Lung (tissue), 17 donors: ENCODE measurements at places on chromosomes 2 and 18.
A peak's percentile ranks its signal among the peaks of the same experiment; 100 is the strongest.

DNA sequence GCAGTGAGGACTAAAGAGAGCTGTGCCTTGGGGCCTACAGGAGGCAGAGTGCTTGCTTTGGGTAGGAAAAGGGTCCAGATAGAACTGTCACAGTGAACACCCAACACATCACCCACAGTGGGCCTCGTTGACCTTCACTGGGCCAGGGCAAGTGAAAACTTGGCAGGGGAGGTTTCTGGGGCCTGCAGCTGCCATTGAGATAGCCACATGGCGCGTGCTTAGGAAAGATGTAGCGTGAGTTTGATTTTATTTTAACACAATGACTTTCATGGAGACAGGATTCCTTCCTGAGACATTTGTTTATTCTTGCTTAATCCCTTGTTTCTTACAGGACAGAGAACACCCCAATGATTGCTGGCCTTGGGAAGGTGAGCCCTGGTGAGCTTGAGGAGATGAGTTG is 9.3 kb upstream of the ESPNL start:
- DNase-seq, result no peak

DNA sequence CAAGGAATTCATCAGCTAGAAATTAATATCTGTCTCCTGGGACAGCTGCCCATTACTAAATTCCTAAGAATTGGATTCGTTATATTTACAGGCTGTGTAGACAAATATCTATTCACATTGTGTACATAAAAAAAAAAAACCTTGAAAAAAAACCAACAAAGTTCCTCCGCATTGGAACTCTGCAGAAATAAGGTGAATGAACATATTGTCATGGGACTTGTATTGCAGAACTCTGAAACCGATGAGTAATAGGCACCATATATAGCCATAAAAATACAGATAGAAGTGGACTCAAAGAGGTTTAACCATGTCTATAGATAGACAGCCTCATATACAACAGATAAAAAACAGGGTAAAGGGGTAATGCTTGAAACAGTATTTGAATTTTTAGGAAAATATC is 909.9 kb upstream of the CHAC2 start:
- DNase-seq, result no peak

GRCh38 chr2:176079831-176080539 is 3.8 kb downstream of the EVX2 start:
- peak; percentile 80 for DNase-seq

GRCh38 chr2:168992026-168992425 is 39.1 kb downstream of the ABCB11 start:
- no peak for DNase-seq

DNA sequence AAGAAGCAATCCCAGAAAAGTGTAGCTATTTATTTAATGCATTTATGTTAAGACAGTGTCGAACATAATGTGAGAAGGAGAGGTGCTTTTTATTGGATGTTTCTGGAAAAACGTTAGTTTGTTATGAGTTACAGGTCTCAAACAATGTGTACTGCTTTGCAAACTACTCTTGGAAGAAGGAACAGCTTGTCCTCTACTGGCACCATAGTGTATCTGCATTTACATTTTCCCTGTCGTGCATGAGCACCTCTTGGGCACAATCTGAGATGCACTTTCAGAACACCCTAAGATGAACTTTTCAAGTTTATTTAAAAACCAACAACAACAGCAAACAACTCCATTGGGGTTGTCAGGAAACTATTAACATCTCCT is 22.8 kb downstream of the CCNYL1 start:
- peak; percentile 42 for DNase-seq

GRCh38 chr2:47002480-47003381 is 87.1 kb upstream of the MCFD2 start:
- peak; percentile 81 for DNase-seq

GRCh38 chr18:76495435-76496193 is 572 bp upstream of the ZNF516 start:
- peak; percentile 73 for DNase-seq

GRCh38 chr2:35526741-35527140 is 828.8 kb upstream of the CRIM1 start:
- peak; percentile 10 for DNase-seq

DNA sequence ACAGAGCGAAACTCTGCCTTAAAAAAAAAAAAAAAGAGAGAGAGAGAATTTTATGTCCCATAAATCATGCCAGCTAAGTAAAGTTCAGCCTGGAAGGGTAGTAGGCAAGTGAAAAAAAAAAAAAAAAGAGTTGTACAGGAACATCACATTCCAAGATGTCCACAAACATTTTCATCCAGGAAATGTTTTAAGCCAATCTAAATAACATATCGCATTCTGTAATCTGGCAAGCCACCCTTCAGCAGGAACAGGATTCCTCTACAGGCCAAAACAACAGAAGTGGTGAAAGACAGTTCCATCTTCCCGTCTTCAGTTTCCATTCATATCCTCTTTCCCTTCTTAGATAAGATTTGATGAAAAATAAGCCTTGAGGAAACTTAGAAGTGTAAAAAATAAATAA is 1108.1 kb upstream of the DDX18 start:
- DNase-seq, result no peak

DNA sequence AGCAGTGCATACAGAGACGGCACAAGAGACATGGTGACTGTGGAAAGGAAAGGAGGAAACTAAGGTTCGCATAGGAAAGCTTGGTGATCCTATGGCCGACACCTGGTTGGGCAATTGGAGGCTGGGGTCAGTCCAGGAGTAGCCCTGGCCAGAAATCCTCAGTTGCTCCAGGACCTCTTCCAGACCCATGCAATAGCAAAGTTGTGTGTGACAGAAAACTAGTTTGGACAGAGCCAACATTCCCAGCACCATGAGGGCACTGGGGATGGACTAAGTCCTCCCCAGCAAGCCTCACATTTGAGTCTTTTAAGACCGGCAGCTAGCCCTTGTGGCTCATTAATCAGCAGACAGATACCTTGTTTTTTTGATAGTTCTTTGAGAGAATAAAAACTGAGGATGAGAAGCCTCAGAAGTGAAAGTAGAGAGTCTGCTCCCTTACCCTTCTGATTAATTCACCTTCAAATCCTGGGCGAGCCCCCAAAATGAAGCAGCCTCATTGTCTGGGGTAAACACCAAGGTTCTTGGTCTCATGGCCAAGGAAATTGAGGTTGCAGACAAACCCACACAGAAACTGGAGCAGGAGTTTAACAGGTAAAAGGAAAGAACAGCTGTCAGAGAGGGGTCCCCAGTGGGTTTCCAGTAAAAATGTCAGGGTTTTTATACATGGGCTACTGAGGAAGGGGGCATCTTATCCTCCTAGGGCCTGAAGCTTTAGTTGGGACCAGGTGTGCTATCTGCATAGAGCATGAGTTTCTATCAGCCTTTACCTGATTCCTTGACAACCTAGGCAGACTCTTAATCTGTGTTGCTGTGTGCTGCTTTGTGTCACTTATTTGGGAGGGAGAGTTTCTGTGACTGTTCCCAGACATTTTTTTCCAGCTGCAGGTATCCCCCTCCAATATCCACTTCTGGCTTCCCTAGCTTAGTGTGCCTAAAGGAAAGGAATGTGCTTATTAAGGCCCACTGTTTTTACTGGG is 39.1 kb downstream of the STK17B start:
- DNase-seq, result no peak

DNA sequence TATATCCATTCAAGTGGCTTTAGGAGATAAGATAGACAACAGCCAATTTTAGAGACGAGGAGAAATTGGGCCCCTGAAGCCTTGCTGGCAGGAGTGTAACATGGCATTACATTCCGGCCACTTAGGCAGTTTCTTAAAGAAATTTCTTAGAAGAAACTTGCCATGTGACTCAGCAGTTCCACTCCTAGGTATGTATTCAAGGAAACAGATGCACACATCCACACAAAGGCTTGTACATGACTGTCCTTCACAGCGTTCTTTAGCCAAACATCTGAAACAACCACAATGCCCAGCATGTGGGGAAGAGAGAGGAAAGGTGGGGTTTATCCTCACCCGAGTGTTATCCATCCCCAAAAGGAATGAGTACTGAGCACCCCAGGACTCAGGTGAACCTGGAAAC is 107.1 kb downstream of the NFATC1 start:
- DNase-seq, result no peak

DNA sequence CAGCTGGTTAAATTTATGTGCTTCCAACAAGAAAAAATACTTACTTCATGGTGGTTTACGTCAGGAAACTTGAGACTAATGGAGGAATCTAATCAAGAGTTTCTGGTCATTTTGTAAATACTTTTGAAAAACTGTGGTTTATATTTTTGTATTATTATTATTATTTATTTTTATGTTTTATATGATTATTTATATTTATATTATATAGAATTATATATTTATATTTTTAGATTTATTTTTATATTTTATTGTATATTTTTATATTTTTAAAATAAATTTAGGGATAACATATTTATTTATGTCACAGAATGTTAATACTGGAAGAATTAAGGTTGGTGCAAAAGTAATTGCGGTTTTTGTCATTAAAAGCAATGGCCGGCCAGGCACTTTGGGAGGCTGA is 474.5 kb upstream of the DDX18 start:
- no peak for DNase-seq

DNA sequence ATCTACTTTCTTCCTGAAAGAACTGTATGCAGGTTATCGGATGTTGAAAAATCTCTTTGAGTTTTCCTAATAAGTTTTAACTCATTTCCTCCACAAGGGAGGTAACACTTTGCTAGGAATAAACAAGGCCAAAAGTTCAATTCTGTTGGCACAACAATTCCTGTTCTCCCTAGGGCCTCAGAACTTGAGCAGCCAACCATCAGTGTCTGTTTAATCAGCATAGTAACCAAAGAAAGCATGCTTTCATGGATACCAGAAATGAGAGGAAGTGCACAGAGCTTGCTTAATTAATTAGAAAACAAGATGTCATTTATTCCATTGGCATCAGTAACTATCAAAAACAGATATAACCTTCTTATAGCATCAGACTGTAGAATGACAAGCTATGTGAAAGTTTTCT is 503.2 kb upstream of the CNTNAP5 start:
- DNase-seq, result peak; percentile 52

- no peak for DNase-seq
These were observed 809.2 kb upstream of the SOX11 start for GRCh38 chr2:4882941-4883340.

DNA sequence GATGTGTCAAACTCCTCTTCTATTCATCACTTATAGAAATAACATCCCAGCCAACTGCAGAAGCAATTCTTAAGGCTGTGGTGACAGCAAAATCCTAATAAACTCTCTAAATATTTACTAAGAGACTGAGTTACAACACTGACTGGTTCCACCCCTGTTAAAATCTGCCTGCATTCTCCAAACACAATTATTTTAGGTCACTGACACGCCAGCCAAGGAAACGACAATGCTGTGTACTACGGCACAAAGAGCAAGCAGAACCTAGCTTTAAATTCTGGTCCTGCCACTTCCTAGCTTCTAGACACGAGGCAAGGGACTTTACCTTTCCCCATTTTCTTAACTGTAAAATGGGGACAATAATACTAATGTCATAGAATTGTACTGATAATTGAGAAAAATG is 4.1 kb downstream of the CYRIA start:
- DNase-seq, result peak; percentile 44

- no peak for DNase-seq
These were observed 56.3 kb downstream of the SLC25A12 start for GRCh38 chr2:171837736-171838135.

DNA sequence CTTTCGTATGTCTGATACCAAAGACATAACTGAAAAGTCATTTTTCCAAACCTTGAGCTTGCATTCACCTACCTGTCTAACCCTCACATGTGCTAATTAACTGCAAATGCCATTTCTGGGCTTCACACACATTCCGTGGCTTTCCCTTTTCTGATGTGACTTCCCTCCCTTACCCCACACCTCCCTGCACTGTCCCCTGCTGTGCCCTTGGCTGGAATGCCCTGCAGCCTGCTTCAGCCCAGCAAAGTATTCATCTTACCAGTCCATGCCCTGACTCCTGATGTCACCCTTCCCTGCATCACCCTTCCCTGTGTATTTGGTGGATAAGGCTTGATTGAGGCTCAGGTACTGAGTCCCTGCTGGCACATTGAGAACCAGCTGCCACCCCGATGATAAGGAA is 12.2 kb downstream of the RETSAT start:
- no peak for DNase-seq

DNA sequence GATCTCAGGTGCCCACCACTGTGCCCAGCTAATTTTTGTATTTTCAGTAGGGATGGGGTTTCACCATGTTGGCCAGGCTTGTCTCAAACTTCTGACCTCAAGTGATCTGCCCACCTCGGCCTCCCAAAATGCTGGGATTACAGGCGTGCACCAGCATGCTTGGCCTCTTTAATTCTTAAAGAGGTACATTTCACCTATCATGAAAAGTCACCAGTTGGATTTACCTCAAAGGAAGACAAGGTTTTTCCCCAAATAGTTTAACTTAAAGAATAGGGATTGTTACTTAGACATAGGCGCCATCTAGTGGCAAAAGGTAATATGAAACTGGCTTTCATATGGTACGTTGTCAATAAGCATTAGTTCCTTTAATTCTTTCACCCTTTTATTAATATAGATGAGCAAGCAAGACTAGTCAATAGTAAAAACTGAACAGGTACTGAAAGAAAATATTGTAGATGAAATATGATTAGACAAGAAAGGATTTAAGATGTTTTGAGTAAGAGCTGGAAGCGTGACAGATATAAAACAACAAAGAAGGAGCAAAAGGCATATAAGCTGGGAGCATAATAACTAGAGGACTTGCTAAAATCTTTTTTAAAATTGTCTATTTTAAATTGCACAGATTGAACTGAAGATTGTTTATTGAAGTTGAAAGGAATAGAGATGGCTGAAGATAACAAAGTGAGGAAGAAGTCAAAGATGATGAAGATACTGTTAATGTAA is 35.0 kb upstream of the PSMD14 start:
- no peak for DNase-seq

GRCh38 chr2:70673041-70673647 is 94.9 kb downstream of the ADD2 start:
- DNase-seq, result no peak

DNA sequence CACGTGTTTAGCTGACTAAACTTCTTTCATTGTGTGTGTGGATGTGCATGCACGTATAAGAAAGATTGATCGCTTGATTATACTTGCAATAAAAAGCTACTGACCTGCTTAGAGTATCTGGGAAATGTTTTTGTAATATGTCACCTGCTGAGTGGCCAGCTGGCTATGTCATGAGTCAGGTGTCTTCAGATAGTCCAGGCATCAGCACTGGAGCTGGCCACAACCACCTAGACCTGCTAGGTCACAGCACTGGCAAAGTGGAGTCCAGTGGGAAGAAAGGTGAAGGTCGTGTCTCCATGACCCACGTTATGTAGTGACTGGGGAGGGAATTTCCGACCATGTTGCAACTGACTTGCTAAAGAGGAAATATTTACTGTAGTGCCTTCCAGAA is 147.0 kb downstream of the ESCO1 start:
- no peak for DNase-seq

DNA sequence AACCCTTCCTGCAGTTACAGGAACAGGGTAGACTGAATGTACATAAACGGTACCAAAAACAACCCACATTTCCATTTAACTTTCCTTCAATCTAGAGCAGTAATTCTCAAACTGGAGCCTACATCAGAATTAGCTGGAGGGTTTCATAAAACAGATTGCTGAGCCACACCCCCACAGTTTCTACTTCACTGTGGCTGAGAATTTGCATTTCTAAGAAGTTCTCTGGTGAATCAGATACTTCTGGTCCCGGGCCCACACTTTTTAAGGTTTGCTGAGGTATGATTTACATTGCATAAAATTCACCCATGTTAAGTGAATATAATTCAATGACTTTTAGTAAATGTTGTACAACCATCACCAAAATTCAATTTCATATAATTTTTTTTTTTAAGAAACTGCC is 113.7 kb downstream of the SRBD1 start:
- no peak for DNase-seq

GRCh38 chr2:150487537-150488429 is at the start of gene RND3:
RND3 (minus strand) TSS chr2:150487667; CDS start chr2:150487417, 250 bp downstream.
- peak; percentile 98 for DNase-seq
